NCI-H1694 (cell line): ENCODE measurements at places on chromosomes 4 and X.

- DNase-seq = no peak
Measured at GRCh38 chr4:158775091-158775651, 6.3 kb downstream of the FNIP2 start.

DNA sequence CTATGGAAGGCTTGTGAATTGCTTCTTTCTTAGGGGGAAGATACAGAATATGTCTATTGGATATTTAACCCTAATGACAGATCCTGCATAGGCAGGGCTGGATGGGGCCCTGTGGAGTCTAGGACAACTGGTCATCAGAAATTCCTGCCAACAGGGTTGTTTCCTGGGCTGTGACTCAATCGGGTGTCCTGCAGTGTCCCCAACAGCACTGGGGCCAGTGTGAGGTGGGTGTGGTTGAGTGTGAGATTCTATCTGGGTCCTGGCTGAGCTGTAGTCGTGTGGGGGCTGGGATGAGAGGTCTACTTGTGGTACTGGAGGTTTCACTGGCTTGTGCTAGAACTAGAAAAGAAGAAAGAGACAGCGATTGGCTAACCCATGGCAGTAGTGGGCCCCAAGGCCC is 87.3 kb upstream of the WDR1 start:
- no peak for DNase-seq

DNA sequence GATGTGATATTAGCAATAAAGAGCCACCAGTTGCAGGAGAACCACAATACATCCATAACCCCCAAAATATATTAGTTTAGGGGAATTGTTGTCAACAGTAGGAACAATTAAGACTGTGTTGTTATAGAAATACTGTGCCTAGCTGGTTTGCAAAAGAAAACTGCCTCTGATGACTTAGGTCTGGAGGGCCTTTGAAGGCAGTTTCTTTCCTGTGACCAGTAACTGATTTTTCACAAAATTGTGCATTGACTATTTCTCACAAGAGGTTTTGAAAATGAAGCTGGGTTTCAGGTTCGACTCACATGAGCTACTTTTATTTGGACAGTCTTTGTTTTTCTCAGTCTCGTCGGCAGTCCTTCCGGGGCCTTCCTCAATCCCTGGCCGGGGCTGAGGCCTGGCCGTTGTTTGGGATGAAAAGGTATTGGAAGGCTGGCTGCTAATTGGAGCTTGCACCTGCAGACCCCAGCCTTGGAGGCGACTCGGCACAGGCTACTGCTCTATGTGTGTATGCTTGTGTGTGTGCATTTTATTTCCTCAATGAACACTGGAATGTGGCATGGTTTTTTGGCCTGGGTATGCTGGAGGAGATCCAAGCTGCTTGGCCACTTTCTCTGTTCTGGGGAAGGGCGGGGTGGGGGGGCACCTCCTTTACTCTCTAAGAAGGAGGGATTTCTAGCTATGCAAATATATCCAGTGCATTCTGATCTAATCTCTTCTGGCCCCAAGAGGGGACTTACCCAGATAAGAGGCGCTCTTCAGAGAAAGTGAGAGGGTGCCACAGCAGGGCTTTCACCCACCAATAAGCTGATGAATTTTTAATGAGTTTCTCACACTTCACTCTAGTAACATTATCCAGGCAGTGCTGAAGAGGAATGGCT is 49.5 kb upstream of the LNX1 start:
- no peak for DNase-seq

DNA sequence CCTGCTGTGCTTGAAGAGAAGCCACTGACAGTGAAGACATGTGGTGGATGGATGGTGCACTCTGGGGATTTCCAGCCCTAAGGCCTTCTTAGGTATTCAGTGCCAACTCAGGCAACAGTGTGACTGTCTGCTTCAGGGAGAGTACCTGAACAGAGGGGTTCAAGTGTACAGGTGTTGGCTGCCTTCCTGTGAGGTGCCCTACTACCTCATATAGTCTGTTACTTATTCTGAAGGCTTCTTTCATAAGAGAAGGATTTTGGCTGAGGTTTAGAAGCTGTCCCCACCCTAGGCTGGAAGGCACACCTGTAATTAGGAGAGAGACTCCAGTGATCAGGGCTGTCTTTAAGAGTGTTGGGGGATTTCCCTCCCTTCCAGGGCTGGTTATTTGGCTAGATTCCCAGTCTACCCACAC is 1.8 kb downstream of the FTHL17 start:
- no peak for DNase-seq

- DNase-seq = no peak
Measured at GRCh38 chr4:2281575-2282343, 19.9 kb upstream of the MXD4 start.

DNA sequence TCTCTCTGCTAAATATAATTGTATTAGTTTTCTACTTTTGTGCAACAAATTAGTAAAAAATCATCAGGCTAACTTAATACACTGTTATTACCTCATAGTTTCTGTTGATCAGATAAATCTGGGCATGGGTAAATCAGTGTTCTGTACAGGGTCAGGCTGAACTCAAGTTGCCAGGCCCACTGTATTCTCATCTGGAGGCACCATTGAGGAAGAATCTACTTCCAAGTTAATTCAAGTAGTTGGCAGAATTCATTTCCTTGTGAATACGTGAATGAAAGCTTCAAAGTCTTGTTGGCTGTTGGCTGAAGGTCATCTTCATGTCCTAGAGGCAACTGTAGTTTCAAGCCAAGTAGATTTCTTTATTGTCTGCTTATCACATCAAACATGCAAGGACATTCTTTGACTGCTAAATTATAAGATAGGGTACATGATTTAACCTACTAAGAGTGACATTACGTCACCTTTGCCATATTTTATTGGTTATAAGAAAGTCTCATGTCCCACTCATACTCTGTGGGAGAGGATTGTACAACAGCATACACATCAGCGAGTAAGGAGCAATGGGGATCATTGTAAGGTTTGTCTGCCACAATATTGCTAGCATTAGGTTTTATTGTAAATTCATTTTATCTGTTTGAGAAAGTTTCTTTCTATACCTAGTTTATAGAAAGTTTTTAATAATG is 1219.0 kb downstream of the ARAP2 start:
- no peak for DNase-seq

DNA sequence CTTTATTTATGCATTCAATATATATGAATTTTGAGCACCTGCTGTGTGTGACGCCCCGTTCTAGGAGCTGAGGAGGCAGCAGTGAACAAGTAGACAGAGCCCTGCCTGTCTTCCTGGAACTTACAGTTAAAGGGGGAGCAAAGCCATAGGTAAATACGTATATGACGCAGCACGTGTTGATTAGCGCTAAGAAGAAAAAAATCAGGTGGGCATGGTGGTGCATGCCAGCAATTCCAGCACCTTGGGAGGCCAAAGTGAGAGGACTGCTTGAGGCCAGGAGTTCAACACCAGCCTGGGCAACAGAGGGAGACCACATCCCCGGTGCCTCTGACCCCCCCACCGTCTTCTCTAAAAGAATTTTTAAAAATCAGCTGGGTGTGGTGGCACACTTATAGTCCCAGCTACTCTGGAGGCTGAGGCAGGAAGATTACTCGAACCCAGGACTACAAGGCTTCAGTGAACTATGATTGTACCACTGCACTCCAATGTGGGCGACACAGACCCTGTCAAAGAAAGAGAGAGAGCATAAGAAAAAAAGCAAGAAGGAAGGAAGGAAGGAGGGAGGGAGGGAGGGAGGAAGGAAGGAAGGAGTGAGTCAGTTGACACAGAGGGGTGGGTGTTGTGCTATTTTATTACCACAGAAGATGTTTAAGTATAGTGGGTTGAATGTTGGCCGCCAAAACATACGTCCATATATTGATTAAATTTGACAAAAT is 5.4 kb upstream of the KIAA0232 start:
- no peak for DNase-seq
